PC-9 (cell line): ENCODE measurements at places on chromosomes 3 and 15. TPM values are rescaled to one million over a fixed set of nuclear protein-coding genes. Genes with fewer than 3 reads are reported as not detected.

- DNase-seq = no peak
These were observed 43.2 kb upstream of the SKOR1 start for GRCh38 chr15:67781907-67782690.

DNA sequence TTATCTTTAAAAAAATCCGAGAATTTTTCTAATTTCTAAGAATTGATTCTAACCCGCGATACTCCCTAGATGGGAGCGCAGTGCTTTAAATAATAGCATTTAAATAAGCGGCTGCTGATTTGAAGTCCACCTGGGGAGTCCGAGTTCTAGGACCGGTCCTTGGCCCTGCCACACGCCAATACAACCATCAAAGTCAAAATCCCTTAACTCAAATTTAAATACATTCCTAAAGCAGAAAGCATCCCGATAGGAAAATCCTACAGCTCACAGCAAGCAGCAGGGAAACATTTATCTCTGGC lies 508 bp upstream of the ECT2 start:
- DNase-seq = no peak

- no peak for DNase-seq
These were observed 149.5 kb downstream of the OSBPL10 start for GRCh38 chr3:31831591-31831990.

GRCh38 chr15:79798311-79798710 lies 98.5 kb downstream of the MTHFS start:
- no peak for DNase-seq

DNA sequence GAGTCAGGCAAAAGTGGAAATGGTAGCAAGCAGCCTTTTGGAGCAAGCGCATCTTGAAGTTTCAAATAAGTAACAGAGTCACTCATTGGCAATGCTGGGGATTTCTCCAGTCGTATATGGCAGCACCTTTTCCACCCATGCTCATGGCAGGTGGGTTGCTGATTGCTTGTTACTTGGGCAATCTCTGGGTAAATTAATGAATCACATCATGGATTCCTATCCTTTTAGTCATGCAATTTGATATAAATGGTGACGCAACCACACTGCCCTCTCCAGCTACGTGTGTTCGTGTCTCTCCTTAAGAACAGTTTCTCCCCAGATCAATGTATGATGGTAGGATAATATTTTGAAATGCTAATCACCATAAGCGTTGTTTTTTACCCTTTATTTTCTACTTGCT lies 339.9 kb upstream of the KCNH8 start:
- no peak for DNase-seq

GRCh38 chr3:171163101-171164066 lies 136.9 kb upstream of the SLC2A2 start:
- DNase-seq = no peak

- DNase-seq = no peak
These were observed 321.7 kb downstream of the ZNF621 start for GRCh38 chr3:40846451-40846850.

DNA sequence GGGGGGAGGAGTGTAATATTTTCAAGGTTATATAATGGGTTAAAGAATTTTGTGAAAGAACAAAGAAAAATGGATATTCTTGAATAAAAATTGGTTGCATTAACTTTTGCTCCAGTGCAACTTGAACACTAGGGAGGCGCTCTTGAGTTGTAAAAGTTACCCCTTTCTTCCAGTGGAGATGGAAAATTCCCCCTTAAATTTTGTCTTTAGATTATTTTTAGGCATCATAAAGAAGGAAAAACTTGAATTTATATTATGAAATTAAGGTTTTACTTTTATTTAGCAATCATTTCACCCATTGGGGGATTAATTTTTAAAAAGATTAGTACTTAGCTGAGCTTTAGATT lies 550 bp upstream of the CHD2 start:
- DNase-seq = no peak

DNA sequence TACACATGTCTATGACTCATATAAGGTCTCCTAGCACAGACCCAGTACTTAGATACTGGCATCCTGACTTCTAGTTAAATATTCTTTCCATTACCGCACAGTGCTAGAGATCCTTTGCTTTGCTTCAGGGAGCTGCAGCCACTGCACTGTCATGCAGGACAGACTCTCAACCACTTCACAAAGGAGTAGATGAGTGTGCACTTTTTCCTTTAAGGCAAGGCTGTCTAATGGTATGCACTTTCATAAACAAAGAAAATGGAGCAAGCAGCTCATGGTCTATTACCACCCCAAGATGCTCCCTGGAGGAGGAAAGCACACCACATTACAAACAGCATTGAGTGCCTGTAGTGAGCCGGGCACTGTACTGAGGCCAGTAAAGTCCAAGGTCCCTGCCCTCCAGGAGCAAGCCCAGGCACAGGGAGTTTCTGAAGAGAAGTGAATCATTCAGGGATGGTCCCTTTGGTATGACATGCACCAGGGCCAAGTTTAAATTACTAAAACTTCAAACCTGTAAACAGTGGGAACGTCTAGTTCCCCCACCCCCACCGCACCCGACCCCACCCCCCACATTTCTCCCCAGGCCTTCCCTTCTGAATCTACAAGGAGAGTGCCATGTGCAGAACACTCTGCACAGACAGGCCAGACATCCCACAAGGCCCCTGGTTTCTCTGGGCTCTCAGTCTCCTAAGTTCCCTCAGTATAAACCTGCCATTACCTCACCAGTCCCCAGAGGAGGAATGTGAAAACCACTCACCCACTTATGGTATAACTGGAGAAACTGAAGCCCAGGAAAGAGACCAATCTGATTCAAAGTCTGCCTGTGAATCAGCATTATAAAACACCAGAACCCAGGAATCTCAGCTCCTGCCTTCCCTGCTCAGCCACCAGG lies 107.8 kb upstream of the BCL6 start:
- no peak for DNase-seq

The MST1R gene
- 84.3 and 98.3 TPM in 2 replicates for total RNA-seq

The PRC1 gene
- total RNA-seq = 145 and 180 TPM in 2 replicates

GRCh38 chr15:78350058-78350457 lies 9.9 kb downstream of the CRABP1 start:
- no peak for DNase-seq

The BMF gene
- total RNA-seq = 8.2 and 11.0 TPM in 2 replicates

DNA sequence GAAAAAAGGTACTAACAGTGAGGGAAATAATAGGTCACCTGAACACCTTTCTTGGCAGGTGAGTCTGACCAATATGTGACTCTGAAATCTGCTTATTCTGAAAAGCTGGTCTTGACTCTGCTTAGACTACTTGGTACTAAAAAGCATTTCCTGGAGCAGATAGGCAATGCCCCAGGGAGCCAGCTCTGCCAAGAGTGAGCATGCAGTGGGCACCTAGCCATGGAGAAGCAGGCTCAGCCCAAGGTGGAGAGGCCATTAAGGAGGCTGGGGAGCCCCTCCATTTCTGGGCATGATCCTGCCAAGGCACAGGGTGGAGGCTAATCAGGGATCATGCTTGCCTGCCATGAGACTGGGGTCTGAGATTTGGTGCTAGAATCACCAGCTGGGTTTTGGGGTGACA lies 1.6 kb upstream of the LTF start:
- no peak for DNase-seq

The CPEB1 gene
- total RNA-seq = not detected in 2 replicates

DNA sequence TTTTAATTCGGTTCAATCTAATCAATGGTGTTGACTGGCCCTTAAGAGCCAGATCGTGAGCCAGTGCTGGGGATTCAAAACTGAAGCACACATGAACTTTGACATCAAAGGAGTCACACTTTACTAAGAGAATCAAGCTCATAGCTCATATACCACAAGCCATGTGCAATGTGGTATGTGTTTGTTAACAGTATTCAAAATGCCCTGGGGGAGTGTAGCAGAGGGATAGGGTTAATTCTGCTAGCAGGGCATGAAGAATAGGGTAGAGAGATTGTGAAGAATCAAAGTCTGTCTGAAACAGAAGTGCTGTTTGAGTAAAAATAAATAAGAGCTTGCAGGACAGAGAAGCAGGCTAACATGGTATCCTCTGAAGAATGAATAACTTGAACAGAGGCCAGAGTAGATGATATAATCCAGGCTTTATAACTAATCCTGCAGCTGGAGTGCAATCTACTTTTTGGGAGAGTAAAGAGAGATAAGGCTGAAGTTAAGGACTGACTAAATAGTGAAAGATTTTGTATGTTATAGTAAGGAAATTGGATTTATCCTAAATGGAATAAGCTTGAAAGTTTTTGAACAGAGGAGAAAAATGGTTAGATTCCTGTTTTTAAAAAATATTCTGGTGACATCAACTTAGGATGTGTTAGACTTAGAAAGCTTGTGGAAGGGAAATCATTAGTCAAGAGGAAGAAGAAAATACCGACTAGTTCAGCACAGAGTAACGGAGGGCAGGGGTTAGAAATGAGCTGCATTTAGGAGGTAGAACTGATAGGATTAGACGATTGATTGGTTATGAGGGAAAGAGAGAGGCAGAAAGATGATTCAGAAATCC lies 292.0 kb downstream of the NFKBIZ start:
- DNase-seq = no peak

DNA sequence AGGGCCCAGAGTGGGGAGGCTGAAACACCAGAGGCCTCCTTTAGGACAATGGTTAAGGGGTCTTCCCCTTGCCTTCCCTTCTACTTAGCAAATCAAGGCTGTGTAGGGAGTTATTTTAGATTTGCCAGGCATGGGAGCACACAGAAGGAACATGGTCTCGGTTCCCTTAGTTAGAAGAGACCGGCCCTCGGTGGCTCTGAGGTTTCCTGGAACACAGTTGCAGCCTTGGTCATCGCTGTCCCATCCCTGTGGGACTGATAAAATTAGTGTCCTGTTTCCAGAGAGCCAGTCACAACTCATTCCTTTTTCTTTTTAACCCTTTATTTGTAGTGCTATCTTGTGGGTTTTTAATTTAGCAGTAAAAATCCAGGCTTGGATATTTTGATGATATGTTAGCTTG lies 81.4 kb downstream of the CRTC3 start:
- no peak for DNase-seq

The ZIC1 gene
- not detected in 2 replicates for total RNA-seq

The PLAAT1 gene
- not detected in 2 replicates for total RNA-seq

DNA sequence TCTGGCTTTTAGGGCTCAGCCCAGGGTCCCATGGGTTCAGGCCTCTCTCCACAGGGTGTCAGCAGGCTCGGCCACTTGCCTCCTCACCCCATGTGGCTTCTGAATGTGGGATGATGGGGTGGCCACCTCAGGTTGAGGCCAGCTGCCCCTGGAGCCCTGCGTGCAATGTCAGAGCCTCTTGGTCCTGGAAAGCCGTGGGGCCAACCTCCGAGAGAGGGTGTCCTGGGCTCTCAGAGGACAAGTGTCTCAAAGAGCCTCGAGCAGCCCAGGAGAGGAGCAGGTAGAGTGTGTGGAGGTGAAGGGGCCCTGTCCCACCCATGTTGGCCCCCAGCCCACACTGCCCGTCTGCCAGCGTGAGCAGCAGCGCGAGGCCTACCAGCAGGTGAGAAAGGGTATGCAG lies 86.0 kb downstream of the PLXNA1 start:
- DNase-seq = no peak

DNA sequence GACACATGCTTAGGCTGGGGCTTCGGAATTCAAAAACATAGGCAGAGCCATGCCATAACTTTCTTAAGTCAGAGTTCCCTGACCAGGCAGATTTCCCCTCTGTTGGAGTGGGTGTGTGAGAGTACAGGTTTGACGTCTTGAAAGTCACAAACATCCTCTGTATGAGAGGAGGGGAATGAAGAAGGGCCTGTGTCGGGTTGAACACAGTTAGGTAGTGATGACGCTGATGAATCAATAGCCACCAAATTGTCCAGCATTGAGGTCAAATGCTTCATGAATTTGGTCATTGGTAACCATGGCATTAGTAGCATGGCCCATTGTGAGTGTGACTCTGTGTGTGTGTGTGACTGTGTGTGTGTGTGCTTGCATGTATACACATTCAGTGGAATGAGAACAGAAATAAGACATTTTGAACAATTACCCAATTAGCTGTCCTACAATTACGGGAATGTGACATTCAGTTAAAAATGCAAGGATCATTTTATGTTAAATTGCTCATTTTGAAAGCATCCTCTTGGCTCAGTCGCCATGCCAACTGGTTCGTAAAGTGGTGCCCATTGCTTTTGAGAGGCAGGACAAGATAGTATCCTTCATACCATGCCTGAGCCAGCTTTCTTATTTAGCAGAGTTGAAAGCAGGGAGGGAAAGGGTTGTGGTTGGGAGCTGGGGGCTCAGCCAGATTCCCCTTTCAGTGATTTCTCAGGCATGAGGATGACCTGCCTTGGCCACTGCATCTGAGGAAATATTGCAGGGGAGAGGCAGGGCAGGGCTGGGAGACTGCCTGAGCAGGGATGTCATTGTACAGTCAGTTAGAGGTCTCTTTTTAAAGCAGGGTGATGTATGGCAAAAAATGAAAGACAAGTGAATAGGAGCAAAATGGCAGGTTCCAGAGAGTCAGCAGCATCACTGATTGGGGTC lies 35.4 kb downstream of the RBP2 start:
- no peak for DNase-seq

DNA sequence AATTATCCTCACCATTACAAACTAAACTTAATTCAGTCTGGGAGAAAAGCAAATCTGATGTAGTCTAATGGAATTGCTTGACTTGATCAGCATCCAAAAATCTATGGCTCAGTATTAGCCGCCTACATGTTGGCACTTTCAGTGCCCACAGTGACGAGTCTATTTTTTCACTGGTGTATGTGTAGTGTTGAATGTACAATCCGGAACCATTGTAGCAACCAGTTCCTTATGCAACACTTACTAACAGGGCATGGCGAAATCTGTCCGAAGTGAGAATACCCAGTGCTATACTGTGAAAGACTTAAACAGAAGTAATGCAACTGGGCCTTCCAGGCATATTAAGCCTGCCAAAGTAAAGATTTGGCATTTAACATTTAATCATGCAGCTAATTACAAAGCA lies 18.6 kb downstream of the LRRN1 start:
- DNase-seq = no peak

GRCh38 chr3:133459400-133459799 lies 59.5 kb downstream of the BFSP2 start:
- no peak for DNase-seq

- no peak for DNase-seq
These were observed 106.8 kb upstream of the PRR23C start for GRCh38 chr3:139151530-139151929.

GRCh38 chr3:158659454-158660237 lies 12.8 kb downstream of the LXN start:
- peak; percentile 57 for DNase-seq

DNA sequence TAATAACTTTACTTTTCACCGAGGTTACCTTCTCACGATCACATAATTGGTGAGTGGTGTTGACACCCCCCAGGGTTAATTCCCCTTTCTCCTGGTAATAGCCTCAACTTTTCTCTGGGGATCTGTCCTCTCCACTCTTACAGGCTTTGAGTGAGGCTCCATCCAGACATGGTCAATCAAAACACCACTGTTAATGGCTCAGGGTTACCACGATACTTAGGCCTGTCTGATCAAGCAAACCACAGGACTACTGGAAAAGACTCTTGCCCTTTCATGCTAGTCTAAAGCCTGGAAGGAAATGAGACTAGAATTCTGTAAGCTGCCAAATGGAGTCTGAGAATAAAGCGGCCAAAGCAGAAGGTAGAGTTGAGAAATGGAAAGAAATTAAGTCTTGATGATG lies 56.5 kb upstream of the STT3B start:
- DNase-seq = no peak

DNA sequence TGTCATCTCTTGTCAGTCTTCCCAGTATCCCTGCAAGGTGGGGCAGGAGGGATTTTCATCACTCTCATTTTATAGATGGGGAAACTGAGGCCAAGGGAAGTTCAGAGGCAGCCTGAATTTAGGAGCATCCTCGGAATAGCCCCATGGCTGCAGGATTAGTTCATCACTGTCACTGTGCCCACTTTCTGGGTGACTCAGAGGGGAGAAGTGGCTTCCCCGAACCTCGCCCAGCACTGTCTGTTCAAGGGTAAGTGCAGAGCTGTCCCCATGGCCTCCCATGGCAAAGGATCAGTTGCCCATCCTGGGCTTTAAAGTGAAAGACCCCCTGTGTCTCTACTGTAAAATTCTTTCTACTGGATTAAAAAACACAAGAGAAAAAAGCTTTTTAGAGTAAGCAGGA lies 60.0 kb upstream of the SEC13 start:
- DNase-seq = no peak
